GM23338 (cell line): ENCODE measurements at places on chromosomes 2 and 18. TPM values are rescaled to one million over a fixed set of nuclear protein-coding genes. Genes with fewer than 3 reads are reported as not detected.

GRCh38 chr2:168552450-168552856 lies 96.4 kb downstream of the CERS6 start:
- peak; percentile 97 for DNase-seq

DNA sequence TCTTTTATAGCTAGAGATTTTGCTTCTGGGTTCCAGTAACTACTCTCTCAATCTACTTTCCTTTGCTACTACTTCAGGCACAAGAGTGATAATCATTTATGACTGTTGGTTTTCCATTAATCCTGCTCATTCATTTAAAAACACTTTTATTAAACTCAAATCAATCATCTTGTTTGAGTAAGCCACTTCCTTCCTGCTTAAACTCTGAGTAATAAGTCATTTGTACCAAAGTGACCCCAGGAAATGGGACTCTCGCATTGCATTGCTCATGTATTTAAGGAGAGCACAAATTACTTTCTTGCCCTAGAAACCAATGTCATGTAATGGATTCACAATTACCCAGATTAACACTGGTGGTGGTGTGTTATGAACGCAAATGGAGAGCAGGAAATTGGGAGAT lies 270.7 kb upstream of the HNMT start:
- no peak for DNase-seq

GRCh38 chr2:169362118-169362893 lies at the start of gene LRP2:
Gene LRP2 (minus strand): TSS chr2:169362534. CDS start chr2:169362399, 135 bp downstream.
- peak; percentile 55 for DNase-seq

DNA sequence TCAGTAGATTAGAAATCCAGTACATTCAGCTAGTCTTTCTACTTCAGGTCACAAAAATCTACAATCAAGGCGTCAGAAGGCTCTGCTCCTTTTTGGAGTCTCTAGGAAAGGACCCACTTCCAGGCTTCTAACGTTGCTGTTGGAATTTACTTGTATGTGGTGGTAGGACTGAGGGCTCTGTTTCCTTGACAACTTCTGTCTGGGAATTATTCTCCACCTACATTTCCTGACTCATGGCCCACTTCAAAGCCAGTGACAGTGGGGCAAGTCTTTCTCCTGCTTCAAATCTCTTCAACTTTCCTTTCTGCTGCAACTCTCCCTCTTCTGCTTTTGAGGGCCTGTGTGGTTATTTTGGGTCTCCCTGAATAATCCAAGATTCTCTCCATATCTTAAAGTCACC lies 10.4 kb upstream of the TMX3 start:
- DNase-seq: no peak

- DNase-seq: no peak
These were observed 1218.9 kb downstream of the DSC3 start for GRCh38 chr18:29823671-29824070.

DNA sequence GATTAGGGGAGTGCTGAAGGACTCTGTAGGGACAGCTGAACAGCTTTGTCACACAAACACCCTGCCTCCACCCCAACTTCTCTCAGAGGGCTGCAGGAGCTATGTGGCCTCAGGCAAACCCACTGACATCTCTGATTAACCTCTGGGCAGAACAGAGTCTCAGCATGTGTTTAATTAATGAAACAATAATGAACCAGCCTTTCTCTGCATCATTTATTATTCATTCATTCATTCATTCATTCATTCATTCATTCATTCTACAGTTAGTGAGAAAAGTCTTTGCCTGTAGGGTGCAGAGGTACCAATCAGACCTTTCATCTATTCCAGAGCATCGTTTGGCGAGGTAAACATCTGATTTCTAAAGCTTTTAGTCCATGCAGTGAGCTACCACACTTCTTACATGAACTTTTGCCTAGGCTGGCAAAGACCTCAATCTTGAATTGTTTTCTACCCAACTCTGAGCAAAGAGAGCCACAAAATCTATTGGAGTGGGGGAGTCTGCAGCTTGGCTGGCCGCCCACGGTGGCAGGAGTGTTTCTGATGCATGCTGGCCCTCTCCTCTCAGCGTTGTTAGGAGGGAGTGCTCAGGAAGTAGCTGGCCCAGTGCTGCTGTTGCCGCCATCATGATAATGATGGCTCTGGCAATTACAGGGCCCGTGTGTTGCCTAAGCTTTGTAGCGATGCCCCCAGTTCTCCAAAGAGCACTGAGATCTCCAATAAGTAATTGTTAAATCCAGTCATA lies 198.9 kb downstream of the SMAD7 start:
- DNase-seq: no peak

GRCh38 chr2:24247164-24247563 lies 72.3 kb downstream of the FAM228A start:
- no peak for DNase-seq

GRCh38 chr2:223932816-223933800 lies 12.0 kb downstream of the WDFY1 start:
- no peak for DNase-seq

GRCh38 chr2:175227393-175227792 lies 45.9 kb upstream of the ATP5MC3 start:
- no peak for DNase-seq

PID1 gene
- 2.4 and 4.0 TPM in 2 replicates for total RNA-seq

ALPG gene
- 2.5 and 3.8 TPM in 2 replicates for total RNA-seq

- DNase-seq: no peak
These were observed 101.9 kb downstream of the DNER start for GRCh38 chr2:229612384-229612971.

DNA sequence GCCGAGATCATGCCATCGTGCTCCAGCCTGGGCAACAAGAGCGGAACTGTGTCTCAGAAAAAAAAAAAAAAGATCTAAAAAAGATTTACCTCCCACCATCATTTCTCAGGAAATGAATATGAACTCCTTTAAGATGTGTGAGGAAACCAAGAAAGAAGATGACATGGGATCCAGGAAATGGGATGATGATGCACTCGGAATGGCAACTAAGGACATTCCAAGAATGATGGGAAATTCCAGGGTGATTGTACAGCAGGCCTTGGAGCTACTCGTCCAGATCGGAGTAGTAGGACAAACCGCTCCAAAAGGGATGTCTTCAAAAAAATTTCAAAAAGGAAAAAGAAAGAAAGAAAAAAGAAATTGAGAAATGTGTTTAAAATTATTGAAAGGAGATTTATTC lies 84.9 kb upstream of the PMAIP1 start:
- DNase-seq: no peak

TRABD2A gene
- total RNA-seq: 12.1 and 15.7 TPM in 2 replicates

DNA sequence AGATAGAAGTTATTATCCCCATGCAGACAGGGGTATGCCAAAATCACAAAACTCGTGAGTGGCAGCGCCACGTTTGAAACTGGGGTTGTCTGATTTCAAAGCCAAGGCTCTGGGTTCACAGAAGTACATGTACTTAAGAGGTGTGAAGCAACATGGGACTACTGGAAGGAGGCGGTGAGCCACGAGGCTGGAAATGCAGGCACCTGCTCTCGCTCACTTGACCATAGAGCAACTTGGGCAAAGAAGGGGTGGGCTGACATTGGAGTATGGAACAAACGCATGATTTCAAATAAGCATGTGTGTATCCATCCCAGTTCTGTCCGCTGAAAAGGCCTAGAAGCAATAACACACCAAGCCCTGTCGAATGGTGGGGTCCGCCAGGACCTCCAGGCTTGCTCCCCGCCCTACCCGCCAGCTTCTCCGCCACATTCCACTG lies 593 bp upstream of the ACTR2 start:
- peak; percentile 27 for DNase-seq

GRCh38 chr18:77056344-77057005 lies 76.1 kb downstream of the MBP start:
- DNase-seq: no peak

DNA sequence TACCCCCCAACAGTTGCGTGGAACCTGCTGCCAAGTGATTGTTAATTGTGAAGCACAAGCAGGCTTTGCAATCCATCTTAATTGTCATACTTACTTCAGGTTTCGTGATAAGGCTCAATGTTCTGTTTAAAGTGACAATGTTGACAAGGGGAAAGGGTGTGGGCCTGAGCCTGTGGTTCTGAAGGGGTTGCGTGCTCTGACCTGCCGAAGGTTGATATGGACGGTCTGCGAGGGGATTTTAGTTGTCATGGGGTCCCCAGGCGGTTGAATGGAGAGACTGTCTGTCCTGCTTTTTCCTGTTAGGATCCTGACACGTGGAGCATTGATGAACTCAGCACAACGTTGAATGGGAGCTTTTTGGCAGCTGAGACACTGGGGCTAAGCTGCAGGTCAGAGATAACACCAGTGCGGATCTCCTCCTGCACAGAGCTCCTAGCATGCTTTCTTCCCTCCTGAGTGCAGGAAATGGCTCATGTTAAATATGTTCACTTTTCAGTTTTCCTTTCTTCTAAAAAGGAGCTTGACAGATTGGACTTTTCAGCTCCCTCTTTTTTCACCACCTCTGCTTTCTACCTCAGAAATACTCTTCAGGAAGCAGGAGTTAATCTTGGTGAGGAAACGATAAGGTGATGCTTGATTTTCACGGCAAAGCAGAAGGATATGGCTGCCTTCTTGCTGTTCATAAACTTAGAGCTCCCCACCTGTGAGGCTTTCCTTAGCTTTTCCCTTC lies 62.9 kb upstream of the ZEB2 start:
- DNase-seq: no peak

NFATC1 gene
- total RNA-seq: 5.0 and 6.4 TPM in 2 replicates
